ENCODE measurements at places on chromosomes 2 and 18.

DNA sequence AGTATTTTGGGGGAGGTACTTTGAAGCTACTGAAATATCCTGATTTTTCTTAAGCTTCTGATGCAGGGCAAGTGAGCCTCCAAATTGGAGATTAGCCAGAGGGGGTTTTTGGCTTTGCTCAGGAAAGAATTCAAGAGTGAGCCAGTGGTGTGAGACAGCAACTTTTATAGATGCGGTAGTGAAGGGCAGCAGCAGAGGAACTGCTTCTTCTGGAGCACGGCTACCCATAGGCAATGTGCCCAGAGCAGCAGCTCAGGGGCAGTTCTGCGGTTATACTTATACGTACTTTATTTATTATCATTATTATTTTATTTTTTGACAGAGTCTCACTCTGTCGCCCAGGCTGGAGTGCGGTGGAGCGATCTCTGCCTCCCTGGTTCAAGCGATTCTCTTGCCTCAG, 19.8 kb upstream of the NT5DC4 start:
- DNase-seq = no peak

- no peak for DNase-seq
Measured at GRCh38 chr2:10385933-10386773, 62.0 kb downstream of the ODC1 start.

GRCh38 chr2:55880416-55881143, 43.0 kb downstream of the EFEMP1 start:
- DNase-seq = no peak

DNA sequence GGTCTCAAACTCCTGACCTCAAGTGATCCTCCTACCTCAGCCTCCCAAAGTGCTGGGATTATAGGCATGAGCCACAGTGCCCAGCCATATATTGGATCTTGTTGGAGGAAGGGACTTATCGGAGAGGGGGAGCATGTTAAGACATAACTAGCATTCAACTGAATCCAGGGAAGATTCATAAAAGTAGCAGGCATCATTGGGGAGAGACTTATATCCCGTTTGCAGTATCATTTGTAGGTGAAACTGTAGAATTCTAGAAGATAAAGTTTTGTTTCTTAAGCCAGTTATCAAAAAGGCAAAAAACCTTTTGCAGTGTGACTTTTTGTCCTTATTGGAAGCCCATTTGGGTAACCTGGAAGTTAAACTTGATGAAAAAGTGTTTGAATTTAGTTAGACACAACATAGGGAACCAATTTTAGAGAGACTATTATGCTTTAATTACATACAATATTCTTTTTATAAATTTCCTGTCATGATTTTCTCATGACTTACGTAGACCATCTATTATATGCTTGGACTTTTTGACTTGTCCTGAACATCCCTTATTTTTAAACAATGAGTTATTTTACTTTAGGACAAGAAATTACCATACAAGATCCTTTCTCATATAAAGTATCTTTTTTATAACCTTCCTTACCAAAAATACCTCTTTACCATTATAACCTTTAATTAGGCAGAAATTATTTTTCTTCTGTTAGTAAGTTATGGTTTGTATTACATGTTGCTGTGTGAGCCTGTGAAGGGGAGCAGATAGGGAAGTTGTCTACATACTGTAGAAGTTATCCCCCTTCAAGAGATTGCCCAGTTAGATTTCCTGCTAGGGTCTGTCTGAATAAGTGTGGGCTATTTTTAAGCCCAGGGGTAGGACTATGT, 20.3 kb downstream of the RAB3GAP1 start:
- DNase-seq = no peak

- DNase-seq = no peak
Measured at GRCh38 chr18:8771930-8772329, 66.6 kb downstream of the MTCL1 start.

DNA sequence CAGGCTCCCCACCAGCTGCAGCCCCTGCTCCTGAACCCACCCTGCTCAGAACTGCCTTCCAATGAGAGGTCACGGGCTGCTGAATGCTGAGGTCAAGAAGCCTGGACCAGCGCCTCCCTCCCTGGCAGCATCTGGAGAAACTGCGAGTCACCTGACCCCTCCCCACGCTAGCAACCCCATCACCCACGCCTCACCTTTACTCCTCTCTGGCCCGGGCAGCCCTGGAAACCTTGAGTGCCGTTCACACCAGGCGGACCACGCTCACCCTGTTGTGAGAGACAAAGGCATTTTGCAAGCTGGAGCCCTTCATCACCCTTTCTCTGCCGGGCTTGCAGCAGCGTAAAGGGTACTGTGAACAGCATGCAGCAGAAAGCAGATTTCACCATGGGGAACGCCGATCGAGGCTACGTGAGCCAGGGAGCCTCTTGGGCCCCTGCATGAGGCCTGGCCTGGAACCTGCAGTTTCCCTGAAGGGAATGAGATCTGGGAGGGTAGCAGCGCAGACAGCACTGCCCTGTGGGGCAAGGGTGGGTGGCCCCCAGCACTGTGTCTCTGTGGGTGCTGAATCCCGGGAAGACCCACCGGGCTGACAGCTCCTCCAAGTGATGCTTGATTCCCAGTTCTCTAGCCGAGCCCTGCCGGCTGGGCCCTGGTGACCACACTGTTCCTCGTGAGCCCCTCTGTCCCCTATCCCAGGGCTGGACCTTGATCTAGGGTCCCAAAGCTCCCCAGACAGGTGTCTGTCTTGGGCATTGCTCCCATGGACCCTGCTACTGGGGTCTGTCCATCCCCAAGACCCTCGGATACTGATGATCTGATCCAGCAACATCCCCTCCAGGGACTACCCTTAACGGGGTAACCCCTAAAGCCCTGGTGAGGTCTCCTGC, 53.8 kb downstream of the COL6A3 start:
- DNase-seq = no peak

DNA sequence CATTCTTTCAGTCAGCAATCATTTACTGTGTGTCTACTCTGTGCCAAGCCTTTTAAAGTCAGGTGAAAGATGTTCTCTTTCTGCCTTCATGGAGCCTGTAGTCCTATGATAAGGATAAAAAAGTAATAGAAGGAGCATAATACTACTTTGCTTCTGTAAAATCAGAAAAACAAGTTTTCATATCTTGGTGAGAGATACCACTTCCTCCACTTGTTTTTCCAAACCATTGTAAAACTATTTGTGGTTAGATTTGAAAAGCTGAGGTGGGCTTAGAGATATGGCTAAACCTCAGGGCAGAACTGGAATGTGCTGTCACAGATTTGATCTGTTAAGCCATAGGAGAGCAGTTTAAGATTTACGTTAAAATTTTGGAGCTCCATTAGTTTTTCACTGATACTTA, 104.7 kb upstream of the FAM117B start:
- DNase-seq = no peak

Data from LNCaP clone FGC (cell line).